Stimulated activated CD4-positive, alpha-beta T cell treated with anti-CD3 and anti-CD28 coated beads, Interleukin-2, amount 100 ng/mL, for 24 hours (primary cell): ENCODE measurements at places on chromosomes 3 and 15.
A peak's percentile ranks its signal among the peaks of the same experiment; 100 is the strongest.

- no peak for DNase-seq
These were observed 159.8 kb downstream of the THSD4 start for GRCh38 chr15:71275098-71275497.

DNA sequence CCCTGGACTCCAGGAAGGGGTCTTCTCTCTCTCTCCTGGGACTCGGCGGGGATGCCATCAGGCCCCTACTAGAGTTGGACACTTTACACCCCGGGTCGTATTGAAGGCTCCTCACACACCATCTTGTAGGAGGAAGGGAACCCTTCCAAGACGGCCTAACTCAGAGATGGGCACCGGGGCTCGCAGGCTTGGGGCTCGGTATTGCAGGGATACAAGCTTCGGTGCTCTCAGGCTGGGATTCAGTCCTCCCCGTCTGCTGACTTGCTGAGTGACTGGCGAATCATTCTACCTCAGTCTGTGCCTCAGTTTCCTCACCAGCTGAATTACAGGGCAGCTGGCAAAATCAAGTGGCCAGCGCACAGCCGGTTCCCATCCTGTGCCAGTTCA is 419 bp upstream of the CALML4 start:
- no peak for DNase-seq

- DNase-seq = no peak
These were observed 45.9 kb downstream of the CHAC1 start for GRCh38 chr15:40999190-40999589.

DNA sequence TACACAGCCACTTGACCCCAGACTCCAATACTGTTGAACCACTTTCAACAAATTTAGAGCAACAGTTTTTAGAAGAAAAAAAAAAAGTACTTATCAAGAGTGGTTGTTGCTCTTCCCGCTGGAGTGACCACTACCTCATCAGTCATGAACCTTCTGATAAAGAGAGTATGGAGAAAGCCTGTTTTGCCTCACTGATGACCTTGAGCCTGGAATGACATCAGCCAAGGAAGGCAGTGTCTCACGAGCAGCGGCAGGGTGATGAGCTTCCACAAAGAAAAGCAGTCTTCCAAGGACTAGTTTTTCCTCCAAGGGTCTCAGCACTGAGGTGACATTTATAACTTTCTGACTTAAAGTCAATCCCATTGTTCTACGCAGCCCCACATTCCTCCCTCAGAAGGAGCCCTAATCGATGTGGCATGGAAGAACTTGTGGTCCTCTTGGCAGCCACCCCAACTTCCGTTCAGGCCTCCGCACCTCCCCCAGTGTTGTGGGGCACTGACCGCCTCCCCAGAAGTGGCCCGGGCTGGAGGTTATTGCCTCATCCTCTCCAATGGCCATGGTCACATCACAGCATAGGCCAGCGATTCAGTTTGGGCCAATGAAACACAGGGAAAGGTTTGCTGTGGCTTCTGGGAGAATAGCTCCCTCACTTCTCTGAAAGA is 1.8 kb upstream of the CYP11A1 start:
- no peak for DNase-seq

DNA sequence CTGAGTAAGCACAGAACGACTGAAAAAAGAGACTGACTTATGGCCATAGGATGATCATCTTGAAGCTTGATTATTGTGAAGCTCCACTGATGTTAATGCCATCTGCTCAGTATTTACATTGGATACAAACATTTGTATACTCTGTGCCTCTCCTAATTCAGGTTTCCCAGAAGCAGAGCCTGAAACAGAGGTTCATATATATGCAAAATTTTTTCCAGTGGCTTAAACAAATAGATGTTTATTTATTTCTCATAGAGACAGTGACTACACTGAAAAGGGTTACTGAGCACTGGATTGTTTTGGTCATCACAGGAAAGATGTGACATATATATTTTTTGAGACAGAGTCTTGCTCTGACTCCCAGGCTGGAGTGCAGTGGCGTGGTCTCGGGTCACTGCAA is 36.3 kb downstream of the SCN11A start:
- no peak for DNase-seq

DNA sequence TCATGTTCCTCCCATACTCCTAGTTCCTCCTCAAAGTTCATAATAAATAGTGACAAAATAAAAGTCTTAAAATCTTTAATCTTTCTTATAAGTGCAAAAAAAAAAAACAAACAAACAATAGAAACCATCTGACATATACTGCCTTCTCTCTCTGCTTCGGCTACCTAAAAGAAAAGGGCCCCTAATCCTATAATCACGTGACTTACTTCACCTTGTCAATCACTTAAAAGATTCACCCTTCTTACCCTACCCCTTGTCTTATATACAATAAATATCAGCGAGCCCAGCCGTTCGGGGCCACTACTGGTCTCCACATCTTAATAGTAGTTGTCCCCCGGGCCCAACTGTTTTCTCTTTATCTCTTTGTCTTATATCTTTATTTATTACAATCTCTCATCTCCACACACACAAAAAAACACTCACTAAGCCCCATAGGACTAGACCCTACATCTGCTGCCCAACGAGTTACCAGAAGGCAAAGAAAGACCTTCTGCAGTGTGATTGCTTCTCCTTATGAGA is 28.8 kb downstream of the MKRN3 start:
- DNase-seq = no peak

- no peak for DNase-seq
These were observed 41.8 kb upstream of the IQSEC1 start for GRCh38 chr3:13114811-13115575.

GRCh38 chr3:4981665-4982494 is 2.6 kb downstream of the BHLHE40 start:
- DNase-seq = no peak

- DNase-seq = no peak
These were observed 13.1 kb downstream of the MKRN2OS start for GRCh38 chr3:12532182-12532581.

DNA sequence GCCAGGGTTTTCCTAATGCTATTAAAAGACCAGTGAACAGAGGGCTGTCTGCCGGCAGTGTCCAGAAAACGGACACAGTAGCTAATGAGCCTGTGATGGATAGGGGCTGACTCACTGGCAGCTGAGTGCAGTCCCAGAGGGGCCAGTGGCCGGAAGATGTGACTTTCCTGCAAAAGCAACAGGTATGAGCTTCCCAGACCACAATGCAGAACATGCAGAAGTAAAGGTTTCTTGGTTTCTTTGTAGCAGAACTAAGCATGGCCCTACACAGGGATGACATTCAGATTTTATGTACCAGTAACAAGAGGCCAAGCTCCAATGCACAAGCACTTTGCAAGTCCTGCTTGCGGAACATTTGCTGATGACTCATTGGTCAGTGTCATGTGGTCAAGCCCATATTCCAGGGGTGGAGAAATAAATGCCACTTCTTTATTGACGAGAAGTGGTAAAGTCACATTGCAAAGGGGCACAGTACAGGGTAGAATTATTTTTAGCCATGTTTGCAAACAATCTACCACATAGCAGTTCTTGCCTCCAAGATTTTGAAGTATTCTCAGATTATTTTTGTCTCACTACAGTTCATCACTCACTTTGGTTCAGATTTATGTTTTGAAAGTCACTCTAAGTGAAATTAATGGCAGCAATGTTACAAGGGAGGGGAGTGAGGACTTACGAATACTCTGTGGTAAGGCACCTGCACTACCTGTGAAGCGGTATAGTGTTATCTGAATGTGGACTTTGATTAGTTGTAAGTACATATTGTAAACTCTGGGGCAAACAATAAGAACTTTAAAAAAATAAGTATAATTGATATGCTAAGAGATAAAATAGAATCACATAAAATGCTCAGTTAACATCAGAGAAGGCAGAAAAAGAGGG is 263.3 kb downstream of the ABHD5 start:
- DNase-seq = no peak

DNA sequence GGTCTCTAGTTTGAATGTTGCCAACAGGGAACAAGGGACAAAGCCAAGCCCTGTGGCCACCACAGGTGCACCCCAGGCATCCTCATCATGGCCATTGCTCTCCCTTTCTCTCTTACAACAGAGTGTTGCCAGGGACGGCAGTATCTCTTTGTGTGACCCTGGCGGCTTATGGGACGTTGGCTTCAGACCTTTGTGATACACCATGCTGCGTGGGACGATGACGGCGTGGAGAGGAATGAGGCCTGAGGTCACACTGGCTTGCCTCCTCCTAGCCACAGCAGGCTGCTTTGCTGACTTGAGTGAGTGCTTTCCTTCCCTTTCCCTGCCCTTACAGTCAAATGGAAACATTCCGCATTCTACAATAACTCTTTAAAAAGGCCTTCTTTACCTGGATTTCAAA is 38.2 kb downstream of the BOC start:
- DNase-seq = no peak

GRCh38 chr3:126618021-126618420 is 36.9 kb downstream of the TXNRD3 start:
- DNase-seq = no peak

GRCh38 chr3:153903430-153903829 is 217.8 kb upstream of the ARHGEF26 start:
- DNase-seq = no peak

GRCh38 chr15:40454904-40455391 is 14.2 kb downstream of the BAHD1 start:
- peak; percentile 17 for DNase-seq

DNA sequence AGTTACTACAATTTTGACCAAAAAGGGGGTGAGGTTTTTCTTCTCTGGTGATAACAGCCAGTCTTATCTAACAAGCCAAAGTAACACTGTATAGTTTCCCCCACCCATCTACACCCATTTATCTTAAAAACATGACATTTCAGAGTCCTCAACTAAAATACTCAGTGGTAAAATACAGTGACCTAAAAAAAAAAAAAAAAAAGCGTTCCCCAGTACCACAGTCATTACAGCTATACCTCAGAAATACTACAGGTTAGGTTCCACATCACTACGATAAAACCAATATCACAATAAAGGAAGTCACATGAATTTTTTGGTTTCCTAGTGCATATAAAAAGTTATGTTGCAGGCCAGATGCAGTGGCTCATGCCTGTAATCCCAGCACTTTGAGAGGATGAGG is 13.8 kb downstream of the DENND4A start:
- DNase-seq = no peak

DNA sequence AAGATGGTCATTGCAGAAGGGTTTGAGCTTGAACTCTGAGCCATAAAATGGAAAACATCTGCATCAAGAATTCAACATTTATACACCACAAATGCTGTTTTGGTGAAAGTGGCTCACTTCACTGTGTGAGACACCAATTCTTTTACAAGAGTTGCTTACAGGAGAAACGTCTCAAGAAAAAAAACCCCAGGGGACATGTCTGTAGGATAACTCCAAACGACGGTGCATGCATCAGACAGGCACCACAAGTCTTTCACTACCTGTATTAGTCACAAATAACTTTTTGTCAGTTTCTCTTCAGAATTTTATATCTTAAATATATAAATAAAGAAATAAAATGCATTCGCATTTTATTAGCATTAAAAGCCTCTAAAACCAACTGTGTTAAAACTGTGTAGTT is 164.3 kb downstream of the EFHB start:
- DNase-seq = no peak

DNA sequence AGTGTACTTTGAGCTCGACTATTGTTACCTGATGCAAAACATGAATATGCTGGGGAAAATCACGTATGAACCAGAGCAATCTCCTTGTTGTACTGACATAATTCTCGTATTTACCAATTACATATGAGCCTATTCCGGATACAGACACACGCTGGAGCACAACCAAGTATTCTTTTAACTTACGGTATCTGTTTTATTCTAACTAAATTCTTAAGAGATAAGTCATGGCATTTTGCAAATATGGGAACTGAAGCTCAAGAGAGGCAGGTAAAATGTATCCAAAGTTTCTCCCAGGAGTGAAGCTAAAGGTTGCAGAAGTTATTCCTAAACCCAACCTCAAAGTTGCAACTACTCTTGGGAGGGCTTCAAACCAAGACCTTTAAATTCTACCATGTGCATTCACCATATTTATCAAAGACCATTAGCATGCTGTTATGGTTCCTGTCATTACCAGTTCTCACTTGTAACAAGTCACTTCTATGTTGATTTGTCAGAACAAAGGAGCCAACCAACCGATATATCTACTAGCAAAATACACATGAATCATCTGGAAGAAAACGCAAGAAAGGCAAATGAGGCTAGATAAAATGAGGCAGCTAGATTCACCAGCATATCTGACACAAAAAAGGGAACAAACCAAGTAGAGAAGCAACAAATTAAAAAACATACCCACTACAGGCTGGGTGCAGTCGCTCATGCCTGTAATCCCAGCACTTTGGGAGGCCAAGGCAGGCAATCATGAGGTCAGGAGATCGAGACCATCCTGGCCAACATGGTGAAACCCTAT is 17.8 kb downstream of the TBL1XR1 start:
- DNase-seq = no peak

GRCh38 chr3:71907996-71908395 is 123.0 kb upstream of the PROK2 start:
- DNase-seq = no peak

- no peak for DNase-seq
These were observed 81.4 kb downstream of the NCEH1 start for GRCh38 chr3:172629470-172629869.

GRCh38 chr15:74869726-74870407 is 3.3 kb downstream of the SCAMP2 start:
- DNase-seq = peak; percentile 39

GRCh38 chr15:22956257-22956977 is 23.8 kb downstream of the CYFIP1 start:
- DNase-seq = no peak

DNA sequence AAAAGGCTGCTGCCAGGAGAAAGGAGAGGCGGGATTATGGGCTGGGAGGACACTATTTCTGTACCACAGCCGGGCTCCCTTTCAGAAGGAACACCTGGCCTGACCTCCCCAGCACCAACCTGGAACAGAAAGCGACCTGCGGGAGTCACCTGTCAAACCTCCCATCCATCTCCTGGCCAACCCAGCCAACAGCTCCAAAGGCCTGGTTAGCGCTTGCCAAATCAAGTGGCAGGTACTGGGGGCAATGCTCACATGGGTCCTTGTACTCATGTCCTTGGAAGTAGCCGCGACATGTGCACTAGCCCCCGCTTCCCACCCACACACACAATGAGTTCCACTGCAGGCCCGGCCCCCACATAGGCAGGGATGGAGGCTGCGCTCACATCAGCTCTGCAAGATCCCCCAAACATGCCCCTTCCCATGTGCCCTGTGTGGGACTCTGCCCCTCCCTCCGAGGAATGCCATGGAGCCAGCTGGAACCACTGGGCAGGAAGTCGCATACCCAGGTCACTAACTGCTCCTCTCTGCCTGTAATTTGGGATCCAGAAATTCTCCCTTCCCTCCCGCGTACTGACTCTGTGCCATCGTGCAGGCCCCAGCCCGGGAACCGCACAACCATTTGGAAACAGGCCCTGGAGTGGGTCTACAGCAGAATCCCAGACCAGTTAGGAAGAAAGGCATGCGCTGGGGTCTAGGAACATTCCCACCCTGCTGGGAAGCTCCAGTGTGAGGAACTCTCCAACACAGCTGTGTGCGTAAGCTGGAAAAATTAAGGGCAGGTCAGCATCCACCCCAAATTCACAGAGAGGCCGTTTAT is 98.9 kb downstream of the LRIG1 start:
- DNase-seq = no peak
